ENCODE measurements at places on chromosomes 16 and 17. TPM values are rescaled to one million over a fixed set of nuclear protein-coding genes. Genes with fewer than 3 reads are reported as not detected.
A peak's percentile ranks its signal among the peaks of the same experiment; 100 is the strongest.

The KCNG4 gene
- not detected for total RNA-seq

DNA sequence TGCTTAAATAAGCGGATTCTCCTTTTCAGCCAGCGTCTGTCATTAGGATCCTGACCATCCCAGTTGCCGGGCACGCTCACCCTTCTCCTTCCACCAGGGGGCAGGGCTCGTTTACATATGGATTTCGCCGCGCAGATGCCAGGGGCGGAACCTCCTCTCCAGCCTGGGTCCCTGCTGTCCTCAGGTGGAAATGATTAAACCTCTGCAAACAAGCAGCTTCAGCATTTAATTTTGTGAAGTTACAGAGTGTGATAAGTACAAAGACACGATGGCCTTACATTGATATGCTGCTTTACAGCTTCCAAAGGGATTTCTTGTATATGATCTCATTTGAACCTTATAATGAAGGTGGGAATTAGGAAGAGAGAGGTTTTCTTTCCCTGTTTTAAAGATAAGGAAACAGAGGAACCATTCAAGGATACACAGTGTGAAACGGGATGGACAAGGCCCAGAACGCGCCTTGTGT is 3.9 kb upstream of the KRT28 start:
- H3K27me3 ChIP-seq: no peaks in the 10 kb centered on the region
- no peak overlapping the region for H3K4me3 ChIP-seq
- H3K36me3 ChIP-seq: no peaks in the 10 kb centered on the region
- DNase-seq: peak; percentile 65
- H3K27ac ChIP-seq: no peak overlapping the region

The GRN gene
- total RNA-seq: 391 TPM

GRCh38 chr17:5511401-5512225 is 25.2 kb downstream of the MIS12 start:
- H3K27me3 ChIP-seq: no peaks in the 10 kb centered on the region
- no peaks in the 10 kb centered on the region for H3K4me1 ChIP-seq
- peaks cover 43% of the 10 kb centered on the region for H3K36me3 ChIP-seq
- no peak overlapping the region for H3K4me3 ChIP-seq
- DNase-seq: no peak

DNA sequence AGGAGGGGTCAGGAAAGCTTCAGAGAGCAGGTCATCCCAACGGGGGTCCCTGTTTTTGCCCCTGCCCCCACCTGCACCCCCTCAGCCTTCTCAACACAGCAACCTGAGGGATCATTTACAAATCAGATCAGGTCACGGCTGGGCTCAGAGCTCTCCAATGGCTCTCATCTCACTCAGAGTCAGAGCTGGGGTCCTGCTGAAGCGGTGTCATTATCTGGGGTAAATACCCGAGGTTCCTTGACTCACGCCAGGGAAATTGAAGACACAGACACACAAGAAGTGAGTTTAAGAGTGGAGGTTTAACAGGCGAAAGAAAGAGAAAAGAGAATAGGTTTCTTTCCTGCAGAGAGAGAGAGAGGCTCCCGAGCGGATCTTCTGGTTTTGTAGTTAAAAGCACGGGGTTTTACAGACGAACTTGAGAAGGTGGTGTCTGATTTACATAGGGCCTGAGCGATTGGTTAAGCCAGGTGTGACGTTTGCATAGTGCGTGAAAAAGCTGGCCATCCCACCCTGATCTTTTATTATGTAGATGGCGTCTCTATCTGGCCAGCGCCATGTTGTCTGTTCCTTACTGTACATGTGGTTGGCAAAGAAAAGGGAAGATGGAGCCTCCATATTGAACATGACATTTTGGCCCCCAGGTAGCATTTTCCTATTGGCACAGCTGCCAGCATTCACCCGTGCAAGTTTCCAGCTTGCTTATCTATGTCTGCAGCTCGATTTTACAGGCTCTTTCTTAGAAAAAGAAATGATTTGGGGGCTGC is 51.4 kb downstream of the WSB1 start:
- peaks cover 33% of the 10 kb centered on the region for H3K4me1 ChIP-seq
- no peak overlapping the region for H3K27ac ChIP-seq
- no peaks in the 10 kb centered on the region for H3K27me3 ChIP-seq
- no peak overlapping the region for H3K4me3 ChIP-seq
- DNase-seq: no peak
- no peaks in the 10 kb centered on the region for H3K36me3 ChIP-seq

GRCh38 chr17:66240630-66241029 is 11.4 kb upstream of the APOH start:
- no peak overlapping the region for H3K27ac ChIP-seq
- no peaks in the 10 kb centered on the region for H3K4me1 ChIP-seq
- no peaks in the 10 kb centered on the region for H3K27me3 ChIP-seq
- H3K4me3 ChIP-seq: no peak overlapping the region
- H3K36me3 ChIP-seq: no peaks in the 10 kb centered on the region

- no peak overlapping the region for H3K27ac ChIP-seq
- H3K4me3 ChIP-seq: no peak overlapping the region
- peaks cover 10% of the 10 kb centered on the region for H3K4me1 ChIP-seq
Observed at GRCh38 chr16:19559242-19559910, 3.9 kb downstream of the VPS35L start.

The VTN gene
- total RNA-seq: 35.9 TPM

DNA sequence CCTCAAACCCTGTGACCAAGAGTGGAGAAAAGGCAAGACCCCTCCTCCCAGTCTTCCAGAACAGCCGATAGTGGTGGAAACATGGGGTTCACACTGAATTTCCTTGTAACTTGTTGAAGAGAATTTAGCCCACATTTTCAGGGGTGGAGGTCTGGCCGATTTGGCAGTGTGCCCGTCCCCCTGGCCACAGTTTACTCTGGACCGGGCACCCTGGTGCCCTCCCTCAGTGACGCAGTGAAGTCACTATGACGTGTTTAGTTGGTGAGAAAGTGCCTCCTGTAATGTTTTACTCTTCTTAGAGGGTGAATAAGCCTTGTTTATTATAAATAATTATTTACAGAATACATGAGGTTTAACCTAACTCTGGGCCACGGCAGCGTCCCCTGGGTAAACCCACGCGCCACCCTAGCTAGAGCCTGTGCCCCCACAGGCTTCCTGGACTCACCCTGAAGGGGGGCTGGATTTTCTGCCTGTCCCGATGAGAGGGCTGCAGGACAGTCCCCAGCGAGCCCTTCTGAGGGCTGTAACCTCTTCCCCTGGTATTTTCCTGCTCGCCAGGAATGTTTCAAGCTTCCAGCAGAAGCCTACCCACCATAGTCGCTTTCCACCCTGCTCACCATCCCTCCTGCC is 316.9 kb downstream of the SEC14L1 start:
- DNase-seq: no peak
- H3K4me3 ChIP-seq: no peak overlapping the region
- peaks cover 78% of the 10 kb centered on the region for H3K4me1 ChIP-seq
- no peaks in the 10 kb centered on the region for H3K36me3 ChIP-seq
- no peaks in the 10 kb centered on the region for H3K27me3 ChIP-seq
- no peak overlapping the region for H3K27ac ChIP-seq

The EME1 gene
- total RNA-seq: not detected

DNA sequence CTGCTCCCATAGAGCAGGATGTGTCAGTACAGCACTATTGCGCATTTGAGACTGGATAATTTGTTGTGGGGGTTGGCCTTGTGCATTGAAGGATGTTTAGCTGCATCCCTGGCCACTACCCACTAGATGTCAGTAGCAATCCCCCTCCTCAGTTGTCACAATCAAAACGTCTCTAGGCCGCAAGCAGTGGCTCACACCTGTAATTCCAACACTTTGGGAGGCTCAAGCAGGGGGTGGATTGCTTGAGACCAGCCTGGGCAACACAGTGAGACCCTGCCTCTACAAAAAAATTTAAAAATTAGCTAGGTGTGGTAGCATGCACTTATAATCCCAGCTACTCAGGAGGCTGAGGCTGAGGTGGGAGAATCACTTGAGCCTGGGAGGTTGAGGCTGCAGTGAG is 48.4 kb downstream of the CENPV start:
- H3K27me3 ChIP-seq: no peaks in the 10 kb centered on the region
- no peaks in the 10 kb centered on the region for H3K36me3 ChIP-seq
- no peak overlapping the region for H3K27ac ChIP-seq
- no peak overlapping the region for H3K4me3 ChIP-seq
- no peak for DNase-seq
- no peaks in the 10 kb centered on the region for H3K4me1 ChIP-seq

DNA sequence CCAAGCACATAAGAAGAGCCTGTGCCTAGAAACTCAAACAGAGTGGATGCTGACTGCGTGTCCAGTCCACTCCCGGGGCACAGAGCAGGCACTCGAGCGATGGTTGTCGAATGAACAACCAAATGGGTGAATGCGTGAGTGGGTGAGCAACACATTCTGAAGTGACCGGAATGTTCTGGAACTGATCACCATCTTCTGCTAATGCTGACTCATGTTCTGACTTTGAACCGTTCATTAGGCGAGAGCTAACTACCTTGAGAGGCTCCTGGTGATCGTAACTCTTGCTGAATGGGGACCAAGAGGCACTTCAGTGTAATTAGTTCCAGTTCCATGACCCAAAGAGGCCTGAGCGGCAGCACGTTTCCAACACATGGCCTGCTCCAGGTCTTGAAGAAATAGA is 37.9 kb downstream of the IRF8 start:
- no peak overlapping the region for H3K27ac ChIP-seq
- H3K4me1 ChIP-seq: no peaks in the 10 kb centered on the region
- no peak overlapping the region for H3K4me3 ChIP-seq
- no peaks in the 10 kb centered on the region for H3K27me3 ChIP-seq
- no peaks in the 10 kb centered on the region for H3K36me3 ChIP-seq
- no peak for DNase-seq

GRCh38 chr16:86377251-86378022 is 132.9 kb upstream of the FOXF1 start:
- H3K36me3 ChIP-seq: no peaks in the 10 kb centered on the region
- no peak overlapping the region for H3K4me3 ChIP-seq
- no peak for DNase-seq
- H3K27ac ChIP-seq: no peak overlapping the region
- H3K4me1 ChIP-seq: no peaks in the 10 kb centered on the region

The GPR179 gene
- 0.04 TPM for total RNA-seq

DNA sequence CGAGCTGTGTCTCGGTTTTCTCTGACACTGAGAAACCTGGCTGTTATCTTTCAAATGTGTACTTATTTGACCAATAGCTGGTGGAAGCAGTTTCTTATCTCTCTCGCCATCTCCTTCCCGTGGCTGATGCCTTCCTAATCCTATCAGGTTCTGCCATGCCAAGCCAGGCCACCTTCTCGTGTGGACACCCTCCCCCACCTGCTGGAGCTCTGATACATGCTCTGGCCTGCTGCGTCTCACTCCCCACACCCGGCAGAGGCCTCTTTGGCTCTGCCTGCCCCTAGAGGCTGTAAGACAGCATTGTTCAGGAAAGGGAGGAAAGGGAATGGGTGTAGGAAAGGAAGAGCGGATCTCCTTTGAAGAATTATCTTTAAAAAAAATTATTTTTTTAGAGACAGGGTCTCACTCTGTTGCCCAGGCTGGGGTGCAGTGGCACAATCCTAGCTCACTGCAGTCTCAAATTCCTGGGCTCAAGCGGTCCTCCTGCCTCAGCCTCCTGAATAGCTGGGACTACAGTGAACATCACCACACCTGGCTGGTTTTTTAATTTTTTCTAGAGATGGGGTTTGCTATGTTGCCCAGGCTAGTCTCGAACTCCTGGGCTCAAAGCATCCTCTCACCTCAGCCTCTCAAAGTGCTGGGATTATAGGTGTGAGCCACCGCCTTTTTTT is 7.5 kb upstream of the ARMC5 start:
- no peak overlapping the region for H3K4me3 ChIP-seq
- no peaks in the 10 kb centered on the region for H3K27me3 ChIP-seq
- peak overlapping the region; percentile 65 for H3K27ac ChIP-seq
- no peak for DNase-seq

GRCh38 chr16:534135-534534 is 6.6 kb downstream of the CAPN15 start:
- H3K4me3 ChIP-seq: no peak overlapping the region
- peaks cover 19% of the 10 kb centered on the region for H3K4me1 ChIP-seq
- peaks cover 4% of the 10 kb centered on the region for H3K36me3 ChIP-seq
- no peaks in the 10 kb centered on the region for H3K27me3 ChIP-seq

- H3K4me3 ChIP-seq: no peak overlapping the region
- no peaks in the 10 kb centered on the region for H3K36me3 ChIP-seq
- H3K27me3 ChIP-seq: no peaks in the 10 kb centered on the region
- DNase-seq: no peak
- no peak overlapping the region for H3K27ac ChIP-seq
Observed at GRCh38 chr16:10594312-10594950, 14.0 kb upstream of the EMP2 start.

The VAT1L gene
- 14.3 TPM for total RNA-seq

The SDR42E1 gene
- total RNA-seq: not detected

The C1QTNF1 gene
- total RNA-seq: 406 TPM

The PIP4K2B gene
- 48.5 TPM for total RNA-seq

GRCh38 chr17:57685499-57686132 is 59.5 kb downstream of the CCDC182 start:
- no peak for DNase-seq
- no peaks in the 10 kb centered on the region for H3K36me3 ChIP-seq
- no peaks in the 10 kb centered on the region for H3K27me3 ChIP-seq
- H3K4me3 ChIP-seq: no peak overlapping the region
- no peaks in the 10 kb centered on the region for H3K4me1 ChIP-seq

The KRTAP9-2 gene
- not detected for total RNA-seq

- no peaks in the 10 kb centered on the region for H3K36me3 ChIP-seq
- DNase-seq: no peak
- no peaks in the 10 kb centered on the region for H3K27me3 ChIP-seq
Observed at GRCh38 chr17:45145035-45145389, 3.3 kb upstream of the HEXIM1 start.

The CA4 gene
- total RNA-seq: 17.9 TPM

The RNPS1 gene
- total RNA-seq: 122 TPM

- H3K27ac ChIP-seq: no peak overlapping the region
- H3K4me3 ChIP-seq: no peak overlapping the region
- no peaks in the 10 kb centered on the region for H3K4me1 ChIP-seq
- H3K27me3 ChIP-seq: no peaks in the 10 kb centered on the region
Observed at GRCh38 chr16:83044589-83044988, 417.8 kb downstream of the CDH13 start.

The ITGAX gene
- 1.0 TPM for total RNA-seq
